Trophoblast cell (in vitro differentiated cells and primary cell): ENCODE measurements at places on chromosomes 6 and 20.

GRCh38 chr20:20334489-20334888 lies 33.4 kb upstream of the INSM1 start:
- no peak for DNase-seq

DNA sequence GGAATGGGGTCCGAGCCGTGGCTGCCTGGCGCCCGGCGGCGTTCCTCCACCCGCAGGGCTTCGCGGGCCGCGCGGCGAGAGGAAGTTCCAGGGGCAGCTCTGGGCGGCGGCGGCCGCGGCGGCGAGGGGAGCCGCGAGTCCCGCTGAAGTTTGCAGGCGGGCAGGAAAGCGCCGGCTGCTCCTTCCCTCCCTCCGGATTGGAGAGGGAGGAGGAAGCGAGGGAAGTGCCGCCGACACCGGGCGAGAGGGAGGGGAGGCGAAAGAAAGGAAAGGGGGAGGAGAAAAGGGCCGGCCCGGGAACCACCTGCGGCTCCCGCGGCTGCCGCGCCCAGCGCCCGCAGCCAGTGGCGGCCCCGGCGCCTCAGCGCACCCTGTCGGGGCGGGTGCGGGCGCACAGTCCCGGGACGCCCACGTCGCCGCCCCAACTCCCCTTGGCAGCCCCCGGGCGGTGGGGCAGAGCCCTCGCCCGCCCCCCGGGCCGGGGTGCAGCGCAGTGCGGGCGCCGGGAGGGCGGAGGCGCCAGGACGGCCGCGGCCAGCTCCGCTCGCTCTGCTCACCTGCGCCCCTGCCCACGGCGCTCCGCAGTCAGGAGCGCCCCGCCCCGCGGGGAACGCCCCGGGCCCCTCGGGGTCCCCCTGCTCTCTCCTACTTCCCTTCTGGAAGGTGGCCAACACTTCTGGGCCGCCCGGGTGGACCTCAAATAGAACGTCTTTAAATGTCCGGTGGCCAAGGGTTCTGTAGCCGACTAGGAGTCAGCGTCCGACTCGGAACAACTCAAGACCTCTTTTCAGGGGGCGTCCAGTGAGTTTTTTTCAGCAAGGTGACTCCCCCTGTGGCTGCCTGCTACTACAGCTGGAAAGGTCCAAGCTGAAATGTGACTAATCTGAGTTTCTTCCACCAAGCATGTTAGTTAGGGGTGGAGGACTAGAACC lies 80.3 kb upstream of the CCDC28A start:
- peak; percentile 78 for DNase-seq

DNA sequence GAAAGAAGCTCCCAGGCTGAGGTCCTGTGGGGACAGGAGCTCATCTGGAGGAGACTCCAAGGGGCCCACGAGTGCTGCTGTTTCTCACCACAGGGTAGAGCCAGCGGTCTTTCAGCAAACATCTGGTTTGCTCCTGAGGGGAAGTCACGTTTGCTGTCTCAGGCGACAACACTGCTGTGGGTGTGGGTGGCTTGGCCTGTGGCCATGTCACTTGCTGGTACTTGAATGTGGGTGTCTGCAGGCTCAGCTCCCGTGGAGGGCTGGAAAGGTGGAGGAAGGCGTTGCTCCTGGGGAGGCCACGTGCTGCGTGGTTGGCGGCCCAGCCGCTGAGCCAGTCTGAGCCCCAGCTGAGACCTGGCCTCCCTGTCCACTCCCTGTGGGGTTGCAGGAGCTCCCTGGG lies 52.8 kb upstream of the MPC1 start:
- no peak for DNase-seq

GRCh38 chr6:108751851-108752732 lies 96.1 kb upstream of the ARMC2 start:
- no peak for DNase-seq

DNA sequence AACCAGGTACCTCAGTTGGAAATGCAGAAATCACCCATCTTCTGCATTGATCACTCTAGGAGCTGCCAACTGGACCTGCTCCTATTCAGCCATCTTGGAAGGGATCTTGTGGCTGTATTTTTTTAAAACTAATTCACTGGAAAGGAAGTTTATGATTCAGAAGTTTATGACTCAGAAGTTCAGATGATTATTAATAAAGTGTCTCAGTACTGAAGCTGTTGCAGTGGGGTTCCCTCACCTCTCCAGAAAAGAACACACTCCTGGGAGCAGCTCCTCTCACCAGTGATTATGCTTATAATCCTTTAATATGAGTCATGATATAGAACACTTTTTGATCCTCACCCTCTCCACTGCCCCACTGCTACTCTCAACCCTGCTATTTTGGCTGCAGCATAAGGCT lies 291.2 kb upstream of the HS3ST5 start:
- DNase-seq: no peak

DNA sequence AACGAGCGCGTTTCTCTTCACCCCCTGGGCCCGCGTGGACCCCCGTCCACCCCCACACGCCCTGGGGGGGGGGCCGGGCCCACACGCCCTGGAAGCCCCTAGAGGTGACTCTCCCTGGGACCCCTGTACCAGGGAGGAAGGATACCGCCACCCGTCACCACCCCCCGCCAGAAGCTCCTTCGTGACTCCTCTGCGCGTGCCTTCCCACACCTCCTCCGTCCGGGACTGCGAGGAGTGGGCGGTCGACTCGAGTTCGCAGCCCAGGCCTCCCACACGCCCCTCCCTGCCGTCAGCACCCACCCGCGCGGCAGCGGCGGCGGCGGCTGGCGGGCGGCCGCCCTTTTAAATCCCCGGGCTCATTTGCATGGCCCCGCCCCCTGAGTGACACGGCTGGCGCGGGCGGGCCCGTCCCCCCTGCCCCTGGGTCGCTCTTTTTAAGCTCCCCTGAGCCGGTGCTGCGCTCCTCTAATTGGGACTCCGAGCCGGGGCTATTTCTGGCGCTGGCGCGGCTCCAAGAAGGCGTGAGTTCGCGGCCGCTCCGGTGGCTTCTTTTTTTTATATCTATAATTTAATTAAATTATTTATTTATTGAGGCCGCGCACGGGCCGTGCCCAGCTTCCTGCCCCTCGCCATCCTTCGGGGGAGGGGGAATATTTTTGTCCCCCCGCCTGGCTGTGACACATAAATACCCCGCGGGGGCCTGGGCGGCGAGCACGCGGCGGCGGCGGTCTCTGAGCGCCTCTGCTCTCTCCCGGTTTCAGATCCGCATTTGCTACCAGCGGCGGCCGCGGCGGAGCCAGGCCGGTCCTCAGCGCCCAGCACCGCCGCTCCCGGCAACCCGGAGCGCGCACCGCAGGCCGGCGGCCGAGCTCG lies at the start of gene HMGA1:
Gene HMGA1 (plus strand): TSS at position 431 of the 873 bp plus-strand sequence. CDS start 3,908 bp downstream, outside the sequence.
- peak; percentile 90 for DNase-seq
